ENCODE measurements at places on chromosomes 12 and 14.

DNA sequence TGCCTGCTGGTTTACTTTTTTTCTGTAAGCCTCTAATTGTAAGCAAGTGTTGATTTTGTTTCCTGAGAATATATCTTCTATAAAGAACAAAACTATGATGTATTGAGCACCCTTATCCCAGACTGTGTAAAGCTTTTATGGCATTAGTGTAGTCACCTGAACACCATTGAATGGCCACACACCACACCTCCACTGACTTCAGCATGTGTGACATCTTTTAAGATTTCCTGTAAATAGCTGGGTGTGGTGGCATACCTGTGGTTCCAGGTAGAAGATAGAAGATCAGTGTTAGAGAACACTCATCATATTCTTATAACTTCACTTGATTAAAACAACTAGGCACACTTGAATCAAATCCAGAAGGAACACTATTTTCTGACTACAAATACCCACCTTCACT is 51.3 kb downstream of the WBP11 start:
- H3K27me3 ChIP-seq: no peaks in the 10 kb centered on the region
- no peaks in the 10 kb centered on the region for H3K36me3 ChIP-seq
- DNase-seq: no peak
- H3K27ac ChIP-seq: no peak overlapping the region
- H3K4me1 ChIP-seq: no peaks in the 10 kb centered on the region
- H3K4me3 ChIP-seq: no peak overlapping the region

- H3K4me1 ChIP-seq: no peaks in the 10 kb centered on the region
- H3K4me3 ChIP-seq: no peak overlapping the region
- no peaks in the 10 kb centered on the region for H3K36me3 ChIP-seq
- H3K27me3 ChIP-seq: no peaks in the 10 kb centered on the region
These were observed 240.0 kb downstream of the BMP4 start for GRCh38 chr14:53716578-53716977.

DNA sequence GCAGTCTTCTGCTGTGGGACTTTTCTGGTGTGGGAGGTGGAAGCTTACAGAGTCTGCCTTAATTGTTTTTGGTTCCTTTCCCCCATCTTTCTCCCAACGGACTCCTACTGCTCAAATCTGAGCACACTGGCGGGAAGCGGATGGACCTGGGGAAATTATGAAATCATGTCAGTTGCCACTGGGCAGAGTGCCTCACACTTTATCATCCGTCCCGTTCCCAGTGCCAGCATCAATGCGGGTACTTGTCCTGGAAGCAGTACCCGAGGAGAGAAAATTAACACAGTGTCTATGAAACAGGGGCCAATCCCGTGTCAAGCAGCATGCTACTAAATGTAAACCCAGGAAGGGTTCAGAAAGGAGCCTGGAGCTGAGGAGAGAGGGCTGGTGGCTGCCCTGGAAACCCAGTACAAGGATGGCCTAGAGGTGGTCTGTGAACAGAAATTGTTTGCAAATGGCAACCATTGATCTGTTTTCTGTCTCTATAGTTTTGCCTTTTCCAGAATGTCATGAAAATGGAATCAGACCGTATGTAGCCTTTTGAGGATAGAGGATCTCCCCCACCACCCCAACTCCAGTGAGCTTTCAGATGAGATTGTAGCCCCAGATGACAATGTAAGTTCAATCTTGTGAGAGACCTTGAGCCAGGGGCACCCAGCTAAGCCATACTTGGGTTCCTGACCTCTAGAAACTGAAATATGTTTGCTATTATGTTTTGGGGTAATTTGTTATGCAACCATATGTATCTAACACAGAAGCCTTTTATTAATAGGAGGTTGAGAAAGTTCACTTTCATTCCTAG is 908 bp upstream of the CDKL1 start:
- peaks cover 6% of the 10 kb centered on the region for H3K27me3 ChIP-seq
- H3K27ac ChIP-seq: peak overlapping the region; percentile 84
- H3K4me1 ChIP-seq: no peaks in the 10 kb centered on the region
- peak overlapping the region; percentile 75 for H3K4me3 ChIP-seq
- no peak for DNase-seq
- no peaks in the 10 kb centered on the region for H3K36me3 ChIP-seq

- DNase-seq: no peak
- no peak overlapping the region for H3K27ac ChIP-seq
- H3K36me3 ChIP-seq: no peaks in the 10 kb centered on the region
- H3K4me1 ChIP-seq: no peaks in the 10 kb centered on the region
- H3K4me3 ChIP-seq: no peak overlapping the region
- no peaks in the 10 kb centered on the region for H3K27me3 ChIP-seq
These were observed 17.9 kb downstream of the SRGAP1 start for GRCh38 chr12:63862187-63862968.

- no peak for DNase-seq
- H3K27ac ChIP-seq: no peak overlapping the region
- H3K27me3 ChIP-seq: no peaks in the 10 kb centered on the region
- H3K4me1 ChIP-seq: no peaks in the 10 kb centered on the region
- no peak overlapping the region for H3K4me3 ChIP-seq
These were observed 251.7 kb downstream of the PDZRN4 start for GRCh38 chr12:41439801-41440200.

GRCh38 chr12:54421175-54421878 is 2.3 kb upstream of the ITGA5 start:
- no peaks in the 10 kb centered on the region for H3K27me3 ChIP-seq
- peak overlapping the region; percentile 13 for H3K27ac ChIP-seq
- H3K4me3 ChIP-seq: no peak overlapping the region
- no peak for DNase-seq
- H3K4me1 ChIP-seq: peaks cover 4% of the 10 kb centered on the region

- no peaks in the 10 kb centered on the region for H3K36me3 ChIP-seq
- H3K27me3 ChIP-seq: no peaks in the 10 kb centered on the region
- H3K27ac ChIP-seq: no peak overlapping the region
These were observed 26.1 kb upstream of the STAC3 start for GRCh38 chr12:57276935-57277563.

- no peaks in the 10 kb centered on the region for H3K36me3 ChIP-seq
- no peak overlapping the region for H3K27ac ChIP-seq
- peaks cover 5% of the 10 kb centered on the region for H3K4me1 ChIP-seq
- no peak for DNase-seq
- H3K4me3 ChIP-seq: no peak overlapping the region
These were observed 58.4 kb downstream of the CCDC85C start for GRCh38 chr14:99545586-99545985.

GRCh38 chr12:119803381-119803791 is 73.7 kb downstream of the CIT start:
- peak overlapping the region; percentile 13 for H3K4me3 ChIP-seq
- H3K4me1 ChIP-seq: peaks cover 5% of the 10 kb centered on the region
- peak; percentile 74 for DNase-seq

Data from left lung (tissue), 14 donors.